ENCODE measurements at places on chromosomes 2 and 18. TPM values are rescaled to one million over a fixed set of nuclear protein-coding genes. Genes with fewer than 3 reads are reported as not detected.

DNA sequence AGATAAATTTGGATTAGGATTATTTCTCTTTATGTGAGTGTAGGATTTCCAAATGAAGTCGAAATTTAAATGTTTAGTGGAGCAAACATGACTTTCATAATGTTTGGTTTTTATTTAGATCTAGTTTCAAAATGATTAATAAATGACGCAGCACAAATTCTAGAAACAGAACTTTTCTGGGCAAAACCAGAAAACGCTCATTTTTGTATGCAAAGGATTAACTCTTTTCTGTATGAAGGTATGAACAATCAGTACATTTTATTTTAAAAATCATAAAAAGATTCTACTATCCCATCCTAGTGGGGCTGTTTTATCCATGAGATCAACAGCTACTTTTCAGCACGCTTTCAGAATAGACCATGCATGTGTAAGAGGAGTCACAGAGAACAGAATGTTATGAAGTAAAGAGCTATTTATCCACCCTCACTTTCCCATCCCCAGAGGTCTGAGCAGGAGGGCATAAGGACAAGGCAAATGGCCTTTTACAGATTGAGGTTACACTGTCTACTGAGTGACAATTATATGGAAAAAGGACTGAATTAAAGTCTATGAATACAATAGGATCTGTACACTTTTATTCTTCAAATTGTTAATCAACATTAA is 270.8 kb downstream of the ZEB2 start:
- DNase-seq: no peak

GRCh38 chr2:236252602-236253001 is 11.6 kb downstream of the ASB18 start:
- DNase-seq: no peak

DNA sequence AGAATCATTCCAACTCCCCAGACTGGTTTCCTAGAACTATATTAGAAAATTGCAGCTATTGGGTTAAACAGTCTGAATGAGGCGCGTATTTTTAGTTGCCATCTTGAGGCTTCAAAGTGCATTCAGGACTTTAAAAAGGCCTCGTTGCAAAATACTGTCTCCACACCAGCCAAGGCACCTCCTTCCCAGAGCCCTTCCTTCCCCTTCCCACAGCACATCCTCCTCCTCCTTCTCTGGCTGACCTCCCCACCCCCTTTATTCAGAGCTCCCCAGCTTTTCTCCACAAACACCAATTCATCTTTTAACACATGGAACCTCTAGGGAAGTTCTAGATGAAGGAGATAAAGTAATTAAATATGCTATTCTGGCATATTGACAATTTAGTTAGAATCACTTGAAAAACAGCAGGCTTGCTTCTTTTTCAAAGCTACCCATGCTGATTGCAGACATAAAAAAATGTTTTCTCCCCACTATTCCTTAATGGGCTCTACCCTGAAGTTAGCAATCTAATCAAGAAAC is 90.3 kb downstream of the RTP5 start:
- DNase-seq: no peak

DNA sequence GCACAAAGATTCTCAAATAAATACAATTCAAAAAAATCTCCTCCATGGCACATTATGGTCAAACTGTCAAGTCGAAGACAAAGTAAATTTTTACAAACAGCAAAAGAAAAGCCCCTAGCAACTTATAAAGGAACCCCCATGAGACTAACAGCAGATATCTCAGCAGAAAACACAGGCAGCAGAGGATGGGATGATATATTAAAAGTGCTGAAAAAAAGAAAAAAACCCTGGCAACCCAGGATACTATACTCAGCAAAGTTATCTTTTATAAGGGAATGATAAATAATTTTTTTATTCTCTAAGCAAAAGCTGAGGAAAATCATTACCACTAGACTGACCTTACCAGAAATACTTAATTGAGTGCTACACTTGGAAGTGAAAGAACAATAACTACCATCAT is 326.4 kb downstream of the CYRIA start:
- DNase-seq: no peak

DNA sequence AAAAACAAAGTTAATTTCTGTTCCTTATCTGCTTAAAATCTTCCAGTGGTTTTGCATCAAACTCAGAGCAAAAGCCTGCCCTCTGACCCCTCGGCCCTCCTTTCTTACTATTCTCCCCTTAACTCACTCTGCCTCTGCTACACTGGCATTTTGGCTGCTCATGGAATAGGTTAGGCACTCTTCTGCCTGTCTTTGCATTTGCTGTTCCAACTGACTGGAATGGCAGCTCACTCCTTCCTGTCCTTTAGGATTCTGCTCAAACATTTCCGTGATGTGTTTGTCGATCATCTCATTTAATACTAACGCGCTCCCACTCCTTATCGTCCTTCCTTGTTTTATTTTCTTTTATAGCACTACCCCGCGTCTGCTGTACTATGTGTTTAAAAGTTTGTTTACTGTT is 815 bp downstream of the CEBPZ start:
- DNase-seq: no peak

DNA sequence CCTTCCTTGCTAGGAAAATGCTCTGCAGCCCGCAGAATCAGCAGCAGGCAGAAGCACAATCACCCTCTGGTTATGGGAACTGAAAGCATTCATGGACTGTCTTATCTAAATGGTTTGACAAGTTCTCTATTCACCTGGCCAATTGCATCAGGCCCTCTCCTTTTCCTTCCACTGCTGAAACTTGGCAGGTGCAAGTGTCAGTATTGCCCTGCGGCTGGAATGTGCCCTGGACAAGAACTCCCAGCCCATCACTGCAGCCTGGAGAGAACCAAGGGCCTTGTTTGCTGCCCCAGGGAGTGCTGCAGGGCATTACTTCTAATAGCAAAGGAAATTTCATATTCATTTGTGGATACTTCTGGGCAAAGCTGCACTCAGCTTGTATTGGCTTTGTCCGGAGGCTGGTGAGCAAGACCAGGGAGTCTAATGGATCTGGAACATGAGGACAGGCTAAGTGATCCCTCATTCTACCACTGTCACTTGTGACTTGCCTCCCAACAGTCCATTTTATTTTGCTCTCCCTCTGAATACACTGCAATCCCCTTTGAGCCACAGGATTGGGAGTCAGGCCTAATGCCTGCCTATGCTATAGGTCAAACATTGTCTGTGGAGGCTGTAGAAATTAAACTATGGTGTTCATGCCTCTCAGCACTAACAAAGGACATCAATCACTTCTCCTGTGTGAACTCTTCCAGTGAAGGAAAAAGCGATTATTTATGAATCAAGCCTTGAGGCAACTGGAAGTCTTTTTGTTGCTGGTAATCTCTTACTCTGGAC is 116.9 kb downstream of the LYPD6B start:
- no peak for DNase-seq

DNA sequence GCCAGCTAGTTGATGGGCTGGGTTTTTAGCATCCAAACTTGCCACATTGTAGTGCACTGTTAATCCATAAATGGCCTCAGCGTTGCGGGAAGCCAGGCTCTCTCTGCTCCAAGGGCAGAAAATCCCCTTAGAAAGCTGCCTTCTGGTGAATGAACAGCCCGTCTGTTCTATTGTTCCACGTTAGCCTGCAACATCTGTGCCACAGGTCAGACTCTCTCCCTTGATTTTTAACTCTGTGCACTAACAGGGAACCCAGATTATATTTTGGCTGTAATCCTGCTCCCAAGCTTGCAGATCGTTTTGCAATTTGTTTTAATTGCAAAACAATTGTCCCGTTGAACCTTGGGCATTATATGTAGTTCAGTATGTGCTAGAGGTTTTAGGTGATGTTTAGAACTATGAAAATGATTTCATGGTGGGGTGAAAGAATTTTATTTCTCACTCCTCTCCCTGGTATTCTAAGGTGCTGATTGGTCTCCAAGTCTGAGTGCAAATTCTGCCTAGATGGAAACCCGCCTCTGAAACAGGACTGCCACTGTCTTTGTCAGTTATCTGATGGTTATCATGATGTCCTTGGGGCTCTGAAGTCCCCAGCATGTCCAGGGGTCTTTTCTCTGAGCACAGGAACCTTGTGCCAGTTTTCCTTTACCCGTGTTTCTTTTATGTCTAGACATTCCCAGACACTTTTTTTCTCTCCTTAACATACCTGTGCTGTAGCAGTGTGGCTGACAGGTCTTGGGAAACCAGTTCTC is 106.6 kb downstream of the MAP4K4 start:
- no peak for DNase-seq

DNA sequence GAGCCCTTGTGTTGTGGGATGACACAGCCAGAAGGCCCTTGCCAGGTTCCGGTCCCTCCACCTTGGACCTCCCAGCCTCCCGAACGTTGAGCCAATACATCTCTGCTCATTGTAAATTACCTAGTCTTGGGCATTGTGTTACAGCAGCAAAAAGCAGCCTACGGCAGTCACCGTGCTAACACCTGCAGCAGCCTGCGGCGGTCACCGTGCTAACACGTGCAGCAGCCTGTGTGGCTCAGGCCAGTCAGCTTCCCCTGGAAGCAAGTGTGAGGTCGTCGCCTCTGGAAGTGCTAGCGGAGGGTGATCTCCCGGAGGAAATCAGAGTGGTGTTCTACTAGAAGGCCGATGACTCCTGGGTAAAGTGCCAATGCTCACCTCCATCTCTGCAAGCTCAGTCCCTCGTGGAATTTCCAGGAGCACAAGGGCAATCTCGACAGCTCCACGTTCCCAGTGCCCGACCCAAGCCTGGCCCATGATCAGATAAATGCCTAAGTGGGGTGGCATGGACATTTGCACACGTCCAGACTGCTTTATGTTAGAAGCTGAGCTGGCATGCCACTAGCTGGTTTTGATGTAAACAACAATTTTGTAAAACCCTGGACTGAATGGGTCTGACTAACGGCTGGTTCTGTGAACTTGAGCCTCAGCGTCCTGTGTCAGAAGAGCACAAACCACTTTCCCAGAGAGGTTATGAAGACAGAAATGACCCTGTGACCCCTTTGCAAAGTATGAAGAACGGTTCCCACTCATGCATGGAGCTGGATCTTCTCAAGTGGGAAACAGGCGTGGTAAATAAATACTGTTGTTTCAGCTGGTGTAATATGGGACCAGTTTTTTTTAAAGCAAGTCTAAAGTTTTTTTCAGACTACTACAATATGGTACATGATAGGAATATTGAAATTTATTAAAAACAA is 11.4 kb upstream of the CNDP1 start:
- no peak for DNase-seq

DNA sequence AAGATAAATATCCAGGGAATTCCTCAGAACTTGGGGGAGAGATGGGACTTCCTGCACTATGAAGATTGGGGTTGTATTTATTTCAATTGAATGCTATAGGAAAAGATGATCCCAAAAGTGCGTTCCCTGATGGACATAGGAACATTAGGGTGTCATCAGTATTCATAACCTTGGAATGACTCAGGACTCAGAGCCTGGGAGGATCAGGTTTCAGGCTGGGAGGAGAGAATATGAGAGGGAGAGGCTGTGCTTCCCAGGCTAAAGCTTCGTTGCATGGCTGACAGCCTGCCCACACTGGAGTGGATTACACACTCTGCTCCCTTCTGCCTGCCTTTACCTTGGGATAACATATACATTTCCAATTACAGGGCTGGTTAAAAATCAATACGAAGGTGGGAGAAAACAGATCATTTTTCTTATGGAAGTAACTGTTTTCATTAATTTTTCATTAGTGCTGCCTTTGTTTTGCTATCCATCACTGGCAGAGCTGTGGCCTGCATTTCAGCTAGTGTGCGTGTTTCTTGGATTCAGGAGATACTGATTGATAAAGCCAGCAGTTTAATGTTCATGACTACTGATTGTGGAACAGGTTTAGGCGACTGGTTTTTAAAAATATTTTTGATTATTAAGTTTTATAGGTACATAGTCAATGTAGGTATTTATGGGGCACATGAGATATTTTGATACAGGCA is 118.7 kb downstream of the KCTD1 start:
- peak; percentile 60 for DNase-seq

DNA sequence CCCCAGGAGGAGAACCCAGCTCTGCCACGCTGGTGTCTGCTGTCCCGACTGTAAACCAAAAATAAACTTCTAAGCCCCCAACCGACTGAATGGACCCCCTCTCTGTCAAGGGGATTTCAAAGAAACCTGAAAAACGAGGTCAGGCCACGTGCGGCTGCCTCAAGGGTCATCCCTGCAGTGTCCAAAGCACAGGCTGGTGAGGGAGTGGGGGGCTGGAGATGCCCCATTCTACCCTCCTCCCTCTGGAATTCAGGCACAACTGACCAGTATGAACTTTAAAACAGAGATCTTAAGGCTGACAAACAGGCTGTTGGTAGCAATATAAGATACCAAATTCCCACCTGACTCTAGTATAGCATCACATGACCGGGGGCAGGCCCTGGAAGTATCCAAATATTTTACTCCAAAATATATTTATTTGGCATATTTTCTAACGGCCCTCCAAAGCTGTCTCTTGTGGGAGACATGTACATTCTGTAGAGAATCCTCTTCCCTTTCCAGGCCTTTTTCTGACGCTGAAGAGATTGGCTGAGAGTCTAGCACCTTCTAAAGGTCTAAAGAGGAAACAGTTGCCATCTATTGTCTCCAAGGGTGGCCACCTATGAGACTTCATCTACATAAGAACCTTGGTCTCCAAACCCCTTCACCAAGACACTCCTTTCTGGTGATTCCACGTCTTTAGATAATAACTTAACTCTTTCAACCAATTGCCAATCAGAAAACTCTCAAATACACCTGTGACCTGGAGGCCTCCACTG is 40.4 kb upstream of the CTDP1 start:
- no peak for DNase-seq

DNA sequence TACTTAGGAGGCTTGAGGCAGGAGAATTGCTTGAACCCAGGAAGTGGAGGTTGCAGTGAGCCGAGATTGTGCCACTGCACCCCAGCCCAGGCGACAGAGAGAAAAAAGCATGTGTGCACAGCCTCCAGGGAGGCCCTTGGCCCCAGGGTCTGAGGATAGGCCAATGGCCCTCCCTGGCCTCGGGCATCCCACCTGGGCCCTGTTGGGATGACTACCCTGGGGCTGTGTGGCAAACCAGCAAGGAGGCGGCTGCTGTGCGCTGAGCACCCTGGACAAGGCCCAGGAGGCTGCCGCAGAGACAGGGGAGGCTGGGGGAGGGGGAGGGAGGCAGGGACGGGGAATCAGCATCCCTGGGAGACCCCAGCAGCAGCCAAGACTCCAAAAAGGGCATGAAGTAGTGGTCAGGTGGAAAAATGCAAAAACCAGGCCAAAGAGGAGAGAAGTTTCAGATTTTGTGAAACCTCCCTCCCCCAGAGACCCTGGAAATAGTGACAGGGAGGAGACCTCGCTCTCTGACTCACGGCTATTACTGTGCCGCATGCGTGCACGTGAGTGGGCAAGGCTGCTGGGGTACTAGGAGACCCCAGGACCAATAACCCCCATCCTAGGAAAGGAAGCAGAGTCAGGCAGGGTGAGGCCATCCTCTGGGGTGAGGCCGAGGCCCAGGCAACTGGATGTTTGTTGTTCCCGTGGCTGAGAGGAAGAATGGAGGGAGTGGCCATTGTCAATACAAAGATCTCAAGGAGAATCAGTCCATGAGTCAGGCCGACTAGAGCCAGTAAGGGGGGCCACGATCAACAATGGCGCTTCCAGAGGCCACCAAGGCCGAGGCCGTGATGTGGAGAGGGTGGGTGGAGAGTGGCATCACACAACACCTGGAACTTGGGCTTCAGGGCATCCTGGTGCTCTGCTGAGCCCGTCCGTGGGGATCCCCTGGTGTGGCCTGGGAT is 16.0 kb upstream of the B3GNT7 start:
- no peak for DNase-seq

Gene ZNF385B
- total RNA-seq: 0.14 TPM

Gene GCKR
- not detected for total RNA-seq

Gene PSMA8
- total RNA-seq: not detected

Gene LOXHD1
- not detected for total RNA-seq

Gene FLACC1
- 0.23 TPM for total RNA-seq

Gene CABYR
- total RNA-seq: 0.52 TPM

Gene IL18R1
- 2.8 TPM for total RNA-seq

Measured in H4 (cell line).